T-helper 17 cell (primary cell): ENCODE measurements at places on chromosomes 13 and 19.

- no peak for DNase-seq
Measured at GRCh38 chr13:63044589-63045313, 1629.1 kb upstream of the PCDH20 start.

- DNase-seq: no peak
Measured at GRCh38 chr13:83825676-83826075, 56.6 kb downstream of the SLITRK1 start.

GRCh38 chr19:40650749-40651305 lies 39.6 kb downstream of the NUMBL start:
- DNase-seq: no peak

- no peak for DNase-seq
Measured at GRCh38 chr13:76596216-76596615, 290.0 kb downstream of the KCTD12 start.

GRCh38 chr19:43309466-43309865 lies 40.1 kb upstream of the PSG9 start:
- no peak for DNase-seq

GRCh38 chr19:34265221-34265650 lies 10.9 kb downstream of the GARRE1 start:
- DNase-seq: no peak

DNA sequence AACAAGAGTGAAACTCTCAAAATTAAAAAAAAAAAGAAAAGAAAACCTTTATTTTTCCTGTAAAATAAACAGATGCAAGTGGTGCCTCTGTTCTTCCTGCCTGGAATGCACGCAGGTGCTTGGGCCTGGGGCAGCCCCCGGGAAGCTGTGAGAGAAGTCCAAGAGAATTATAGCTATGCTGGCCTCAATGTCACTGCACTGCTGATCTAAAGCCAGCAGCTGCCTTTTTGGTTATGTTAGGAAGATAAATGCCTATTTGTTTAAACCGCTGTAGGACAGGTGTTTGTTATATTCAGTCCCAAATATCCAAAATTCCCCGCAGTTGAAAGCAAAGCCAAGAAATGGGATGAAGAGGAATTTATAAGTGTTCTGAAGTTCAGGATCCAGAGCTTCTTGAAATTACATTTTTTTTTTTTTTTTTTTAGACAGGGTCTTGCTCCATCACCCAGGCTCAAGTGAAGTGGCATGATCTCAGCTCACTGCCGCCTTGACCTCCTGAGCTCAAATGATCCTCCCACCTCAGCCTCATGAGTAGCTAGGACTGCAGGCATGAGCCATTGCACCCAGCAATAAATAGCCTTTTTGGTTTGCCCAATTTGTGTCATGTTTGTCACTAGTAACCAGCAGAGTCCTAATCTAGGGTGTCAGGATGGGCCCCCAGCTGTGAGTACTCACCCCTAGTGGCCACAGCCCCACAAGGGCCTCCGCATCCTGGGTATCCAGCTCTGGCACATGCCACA lies 2.2 kb downstream of the RINL start:
- no peak for DNase-seq

DNA sequence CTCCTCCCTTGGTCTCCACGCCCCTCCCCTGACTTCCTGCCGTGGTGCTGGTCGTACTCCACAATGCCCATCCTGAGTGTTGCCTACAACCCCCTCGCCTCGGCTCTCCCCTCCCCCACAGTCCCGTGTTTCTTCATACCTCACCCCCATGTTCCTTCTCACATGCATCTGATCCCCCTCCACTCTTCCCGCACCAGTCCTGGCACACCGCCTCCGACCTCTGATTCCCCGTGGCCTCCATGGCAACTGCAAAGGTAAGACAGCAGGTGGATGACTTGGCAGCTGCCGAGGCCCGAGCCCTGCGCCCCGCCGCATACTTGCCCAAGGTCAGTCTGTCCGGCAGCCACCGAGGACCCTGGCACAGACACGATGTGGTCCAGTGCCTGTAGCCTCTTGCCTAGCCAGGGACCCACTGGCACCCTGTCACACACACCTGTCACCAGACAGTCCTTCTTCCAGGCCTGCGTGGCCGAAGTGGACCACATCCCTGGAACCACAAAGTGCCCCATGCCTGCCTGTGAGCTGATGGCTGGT lies 16.1 kb upstream of the SDHAF1 start:
- no peak for DNase-seq

GRCh38 chr13:50999641-51000040 lies 90.0 kb downstream of the RNASEH2B start:
- no peak for DNase-seq

GRCh38 chr13:76672420-76672819 lies 213.8 kb downstream of the KCTD12 start:
- DNase-seq: no peak

GRCh38 chr13:40388617-40389016 lies 277.8 kb downstream of the FOXO1 start:
- DNase-seq: peak; percentile 60

GRCh38 chr19:2798733-2799132 lies 13.4 kb downstream of the THOP1 start:
- no peak for DNase-seq

DNA sequence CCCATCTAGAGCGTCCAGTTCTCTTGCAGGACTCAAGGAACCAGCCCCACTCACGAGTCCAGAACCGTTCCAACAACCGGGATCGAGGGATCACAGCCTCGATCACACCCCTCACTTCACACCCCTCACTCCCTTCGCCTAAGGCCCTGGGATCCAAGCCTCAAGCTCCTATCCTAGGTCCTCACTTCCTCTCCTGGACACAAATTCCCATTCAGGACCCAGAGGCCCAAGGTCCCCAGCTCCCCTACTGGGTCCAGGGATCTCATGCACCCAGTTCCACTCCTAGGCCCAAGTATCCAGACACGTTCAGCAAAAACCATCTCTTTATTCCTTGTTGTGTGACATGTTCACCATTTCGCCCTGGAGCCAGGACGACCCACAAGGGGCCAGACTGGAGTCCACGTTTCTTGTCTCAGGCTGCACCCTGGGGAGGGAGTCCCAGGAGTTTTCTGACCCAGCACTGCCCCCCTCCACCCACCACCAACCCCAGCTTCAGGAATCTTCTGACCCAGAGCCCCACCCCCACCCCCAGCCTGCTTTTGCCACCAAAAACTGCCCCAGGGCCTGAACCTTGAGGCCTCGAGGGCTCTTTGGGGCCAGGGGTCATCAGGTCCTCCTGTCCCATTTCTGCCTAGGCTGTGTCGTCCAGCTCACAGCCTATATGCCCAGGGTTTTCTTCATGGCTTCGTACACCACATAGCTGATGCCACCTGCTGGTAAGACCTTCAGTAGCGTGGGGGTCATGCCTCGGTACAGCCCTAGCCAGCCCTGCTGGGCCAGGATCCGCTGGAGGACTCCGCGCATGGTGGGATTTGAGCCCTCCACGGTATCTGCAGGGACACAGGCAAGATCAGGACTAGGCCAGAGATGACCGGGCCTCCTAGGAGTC lies 1.4 kb upstream of the KHSRP start:
- DNase-seq: no peak

DNA sequence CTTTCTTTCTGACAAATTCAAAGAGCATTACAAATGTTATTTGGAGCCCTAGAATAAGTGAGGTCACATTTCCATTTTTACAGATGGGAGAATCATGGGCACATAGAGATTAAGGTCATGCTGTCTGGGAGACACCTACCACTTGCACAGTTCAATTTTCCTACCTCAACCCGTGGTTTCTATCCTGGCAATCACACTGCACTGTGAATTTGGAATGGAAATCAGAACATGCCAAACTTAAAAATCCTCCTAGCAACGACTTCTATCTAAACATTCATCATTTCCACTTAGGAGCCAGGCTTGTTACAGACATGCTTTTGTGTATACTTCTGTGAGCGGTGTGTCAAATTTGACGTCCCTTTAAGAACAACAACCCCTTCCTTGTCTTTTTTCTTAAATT lies 251.5 kb downstream of the DNAJC15 start:
- DNase-seq: no peak

DNA sequence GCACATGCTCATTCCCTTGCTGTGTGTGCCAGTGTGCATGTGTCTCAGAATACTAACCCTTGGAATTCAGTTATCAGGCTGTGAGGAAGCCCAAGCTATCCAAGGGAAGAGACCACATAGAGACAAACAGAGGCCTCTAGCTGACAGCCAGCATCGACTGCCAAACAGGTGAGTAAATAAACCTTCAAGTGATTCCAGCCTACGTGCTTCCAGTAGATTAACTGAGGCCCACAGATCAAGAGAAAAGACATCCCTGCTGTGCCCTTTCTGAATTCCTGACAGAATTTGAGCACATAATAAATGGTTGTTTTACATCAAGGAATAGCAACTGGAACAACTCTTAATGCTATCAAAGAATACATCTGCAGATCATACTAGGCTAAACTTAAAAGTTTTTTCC lies 17.5 kb downstream of the ZC3H13 start:
- DNase-seq: no peak

DNA sequence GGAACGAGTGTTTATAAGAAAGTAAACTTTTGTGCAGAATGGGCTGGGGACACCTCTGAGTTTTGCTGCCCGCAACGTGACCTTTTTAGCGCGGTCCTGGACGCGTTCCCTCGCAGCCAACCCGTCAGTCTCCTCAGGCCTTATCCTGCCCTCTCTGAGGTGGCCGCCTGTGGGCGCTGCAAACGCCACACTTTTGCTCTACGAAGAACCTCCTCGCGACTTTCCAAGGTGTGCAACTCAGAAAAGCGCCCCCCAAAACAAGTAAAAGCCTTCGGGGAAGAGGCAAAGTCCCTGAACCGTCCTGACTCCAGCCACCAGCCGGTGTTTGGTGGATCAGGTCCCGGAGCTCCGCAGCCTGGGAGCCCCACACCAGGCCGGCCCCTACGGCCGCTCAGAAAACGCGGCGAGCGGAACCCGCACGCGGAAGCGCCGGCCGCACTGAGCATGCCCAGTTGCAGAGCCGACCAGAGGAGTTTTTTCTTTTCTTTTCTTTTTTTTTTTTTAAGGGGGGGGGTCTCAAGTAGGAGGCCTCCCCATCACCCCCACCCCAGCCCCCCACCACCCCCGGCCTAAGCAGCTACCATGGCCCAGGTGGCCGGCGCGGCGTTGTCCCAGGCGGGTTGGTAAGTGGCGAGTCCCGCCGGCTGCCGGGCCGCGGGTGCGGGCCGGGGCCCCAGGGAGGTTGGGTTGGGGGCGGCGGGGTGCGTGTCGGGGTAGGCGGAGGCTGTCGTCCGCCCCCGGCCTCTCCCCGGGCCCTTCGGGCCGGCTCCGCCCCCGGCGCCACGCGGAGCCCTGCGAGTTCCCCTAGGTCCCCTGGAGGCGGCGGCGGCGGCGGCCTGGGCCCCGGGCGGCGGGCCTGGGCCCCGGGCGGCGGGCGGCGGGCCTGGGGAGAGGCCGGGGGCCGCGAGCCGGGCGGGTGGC lies at the start of gene TDRD3:
Gene TDRD3, plus strand, starts transcription at position 438 of the 921 bp plus-strand sequence. Its CDS starts 145 bp downstream, at position 583.
- DNase-seq: peak; percentile 72

GRCh38 chr19:50293263-50294004 lies 35.7 kb downstream of the KCNC3 start:
- no peak for DNase-seq

DNA sequence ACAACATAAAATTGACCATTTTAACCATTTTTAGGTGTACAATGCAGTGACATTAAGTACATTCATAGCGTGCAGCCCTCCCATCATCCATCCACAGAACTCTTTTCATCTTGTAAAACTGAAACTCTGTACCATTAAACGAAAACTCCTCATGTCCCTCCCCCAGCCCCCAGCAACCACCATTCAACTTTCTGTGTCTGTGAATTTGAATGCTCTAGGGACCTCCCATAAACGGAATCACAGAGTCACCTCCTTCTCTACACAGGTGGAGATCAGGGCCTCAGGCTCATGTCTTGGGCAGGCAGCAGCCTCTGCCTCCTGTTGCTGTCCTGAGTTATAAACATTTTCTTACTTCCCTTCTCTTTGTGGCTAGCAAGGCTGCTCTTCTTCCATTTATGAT lies 7.3 kb upstream of the CCNE1 start:
- DNase-seq: no peak
